Fibroblast of gingiva (primary cell): ENCODE measurements at places on chromosomes 2 and 18.
A peak's percentile ranks its signal among the peaks of the same experiment; 100 is the strongest.

DNA sequence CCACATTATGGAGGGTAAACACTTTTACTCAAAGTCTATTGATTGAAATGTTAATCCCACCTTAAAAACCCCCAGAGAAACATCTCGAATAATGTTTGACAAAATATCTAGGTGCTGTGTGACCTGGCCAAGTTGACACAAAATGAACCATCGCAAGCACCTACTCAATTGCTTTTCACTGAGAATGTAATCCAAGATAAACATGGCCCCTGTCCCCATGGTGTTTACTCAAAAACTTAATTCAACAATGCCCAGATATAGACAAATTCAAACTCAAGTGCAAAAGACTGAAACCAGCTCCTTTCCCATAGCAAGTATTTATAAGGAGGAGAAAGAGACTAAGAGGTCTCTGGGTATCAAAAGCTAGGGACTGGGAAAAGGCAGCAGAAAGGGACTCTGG is 15.0 kb upstream of the ACMSD start:
- DNase-seq, result no peak

DNA sequence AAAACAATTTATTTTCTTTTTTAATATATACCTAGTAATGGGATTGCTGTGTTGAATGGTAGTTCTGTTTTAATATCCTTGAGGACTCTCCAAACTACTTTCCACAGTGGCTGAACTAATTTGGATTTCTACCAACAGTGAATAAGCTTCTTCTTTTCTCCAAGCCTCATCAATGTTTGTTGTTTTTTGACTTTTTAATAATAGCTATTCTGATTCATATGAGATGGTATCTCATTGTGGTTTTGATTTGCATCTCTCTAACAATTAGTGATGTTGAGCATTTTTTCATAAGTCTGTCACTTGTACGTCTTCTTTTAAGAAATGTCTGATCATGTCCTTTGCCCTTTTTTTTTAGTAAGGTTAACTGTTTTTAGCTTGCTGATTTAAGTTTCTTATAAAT is 863.3 kb downstream of the CNTNAP5 start:
- DNase-seq, result no peak

DNA sequence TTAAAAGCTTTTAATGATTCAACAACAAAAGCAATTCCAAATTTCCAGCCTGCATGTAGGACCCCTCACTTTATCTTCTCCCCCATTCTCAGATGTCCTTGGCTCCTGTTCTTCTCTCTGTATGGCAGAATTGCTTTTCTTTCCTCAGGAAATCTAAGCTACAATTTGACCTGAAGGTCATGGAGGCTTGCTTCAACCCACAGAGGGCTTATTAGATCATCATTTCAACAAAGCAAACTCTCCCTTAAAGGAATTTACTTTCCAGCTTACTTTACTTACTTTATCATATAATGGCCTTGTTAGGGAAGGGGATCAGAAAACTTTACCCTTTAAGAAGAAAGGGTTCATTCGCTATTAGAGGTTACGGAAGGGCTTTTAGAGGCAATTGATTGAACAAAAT is 211.5 kb downstream of the RAD51AP2 start:
- DNase-seq, result no peak

GRCh38 chr2:72897785-72898584 is 10.8 kb downstream of the SPR start:
- no peak for DNase-seq

- DNase-seq, result no peak
Measured at GRCh38 chr18:75496151-75496550, 68.6 kb upstream of the SMIM21 start.

DNA sequence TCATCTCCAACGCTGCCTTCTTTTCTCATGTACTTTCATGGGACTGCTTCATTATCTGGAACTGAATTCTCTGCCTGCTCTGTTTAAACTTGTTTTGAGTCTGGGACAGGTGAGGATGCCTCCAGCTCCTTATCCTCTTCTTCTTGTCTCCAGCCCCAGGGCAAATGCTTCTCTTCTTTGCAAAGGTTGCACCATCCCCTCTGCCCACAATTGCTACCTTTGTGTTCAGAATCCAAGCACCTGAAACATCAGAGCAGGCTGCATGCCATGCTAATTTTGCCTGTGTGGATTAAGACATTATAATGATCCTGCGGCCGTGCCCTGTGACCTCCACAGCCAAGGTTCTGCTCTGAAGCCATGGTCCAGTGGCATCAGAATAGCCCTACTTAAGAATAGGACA is 309.5 kb downstream of the EPHA4 start:
- no peak for DNase-seq

DNA sequence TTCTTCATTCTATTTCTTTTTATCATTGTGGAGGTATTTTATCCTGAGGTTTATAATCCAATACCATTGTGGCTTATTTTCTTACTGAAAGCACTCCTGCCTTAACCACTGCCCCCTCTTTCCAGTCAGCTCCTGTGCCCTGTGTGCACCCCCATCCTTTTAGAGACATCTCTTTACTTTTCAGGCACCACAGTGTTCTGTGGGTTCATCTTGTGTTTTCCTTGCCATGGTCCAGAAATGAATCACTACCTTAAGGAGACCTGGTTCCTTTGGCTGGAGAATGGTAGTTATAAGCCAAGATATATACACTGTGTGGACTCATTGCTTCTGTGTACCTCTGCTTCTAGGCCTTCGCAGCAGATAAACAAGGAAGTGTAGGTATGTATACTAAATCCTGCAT is 278.3 kb downstream of the PTGR3 start:
- DNase-seq, result no peak

- DNase-seq, result no peak
Measured at GRCh38 chr2:128793404-128793803, 474.7 kb upstream of the HS6ST1 start.

- peak; percentile 72 for DNase-seq
Measured at GRCh38 chr2:9205963-9206948, at the start of gene ASAP2. TSS of gene ASAP2 (plus strand) at chr2:9206812. CDS start at chr2:9207105, 293 bp downstream.

DNA sequence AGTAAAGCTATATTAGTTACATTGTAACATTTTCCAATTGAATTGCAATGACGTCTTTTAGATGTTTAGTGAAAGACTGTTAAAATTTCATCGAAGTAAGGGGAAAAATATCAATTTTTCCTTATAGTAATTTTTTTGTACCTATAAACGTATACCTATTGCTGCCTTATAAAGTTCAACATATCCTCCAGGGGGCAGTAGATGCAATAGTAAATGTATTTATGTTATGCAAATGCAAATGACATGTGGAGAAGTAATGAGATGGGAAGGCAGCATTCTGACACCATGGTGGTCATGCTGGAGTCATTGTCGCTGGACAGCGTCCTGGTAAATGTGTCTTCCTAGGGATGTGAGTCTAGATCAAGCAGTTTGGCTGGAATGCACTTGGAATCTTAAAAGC is 38.7 kb downstream of the MSTN start:
- DNase-seq, result peak; percentile 32

DNA sequence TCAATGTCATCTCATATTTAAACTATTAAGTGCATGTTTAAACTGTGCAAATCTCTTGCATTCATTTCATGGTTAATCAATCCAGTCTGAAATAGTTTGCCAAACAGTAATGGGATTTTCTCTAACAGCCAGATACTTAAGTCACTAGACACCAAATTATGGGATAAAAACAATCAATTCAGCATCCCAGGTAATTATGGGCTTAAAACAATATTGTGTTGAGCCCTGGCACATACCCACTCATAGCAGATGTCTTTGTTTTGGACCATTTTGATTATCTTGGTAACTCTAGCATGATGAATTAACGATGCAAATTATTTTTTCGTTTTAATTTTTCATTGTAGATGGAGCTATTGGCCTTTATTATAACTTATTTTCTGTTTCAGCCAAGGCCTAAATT is 118.5 kb upstream of the CD302 start:
- DNase-seq, result no peak

DNA sequence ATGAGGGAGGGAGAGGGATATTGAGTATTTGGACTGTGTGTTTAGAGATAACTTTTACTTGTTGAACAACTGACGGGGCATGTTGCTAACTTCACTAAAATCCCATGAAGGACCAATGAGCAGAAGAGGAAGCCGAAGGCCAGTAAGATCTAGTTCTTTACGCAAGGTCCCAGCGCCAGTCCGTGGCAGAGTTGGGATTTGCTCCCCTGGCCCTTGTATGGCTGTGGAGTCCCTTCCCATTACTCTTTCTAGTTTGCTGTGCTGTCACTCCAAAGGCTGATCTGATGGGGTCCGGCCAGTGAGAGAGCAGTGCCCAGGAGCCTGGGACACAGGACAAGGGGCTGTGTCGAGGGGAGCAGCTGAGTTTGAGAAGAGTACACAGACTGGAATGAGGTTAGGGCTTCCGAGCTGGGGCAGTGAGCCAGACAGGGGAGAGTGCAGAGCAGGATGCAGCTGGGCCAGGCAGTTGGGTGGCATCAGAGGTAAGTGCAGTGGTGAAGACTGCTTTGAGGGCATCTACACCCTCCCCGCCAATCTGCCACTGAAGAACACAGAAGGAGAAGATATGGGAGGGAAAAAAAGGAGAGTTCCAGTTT is 692.9 kb upstream of the HS6ST1 start:
- DNase-seq, result no peak

DNA sequence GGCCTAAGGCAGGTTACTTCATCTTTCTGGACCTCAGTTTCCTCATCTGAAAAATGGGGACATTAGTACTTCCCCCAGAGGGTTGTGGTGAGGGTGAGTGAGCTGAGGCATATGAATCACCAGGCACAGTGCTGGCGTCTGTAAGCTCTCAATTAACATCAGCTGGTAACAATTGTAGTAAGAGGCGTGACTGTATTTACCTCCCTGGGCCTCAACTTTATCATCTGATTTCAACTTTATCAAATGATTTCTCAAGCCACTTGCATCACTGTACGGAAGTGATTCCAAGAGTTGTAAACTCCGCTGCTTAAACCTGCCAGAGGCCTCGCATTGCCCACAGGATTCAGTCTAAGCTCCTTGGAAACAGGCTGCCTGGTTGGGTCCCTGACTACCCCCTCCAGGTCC is 53.6 kb upstream of the PKDCC start:
- DNase-seq, result peak; percentile 85

- DNase-seq, result no peak
Measured at GRCh38 chr18:47120428-47120827, 29.9 kb downstream of the HDHD2 start.

- no peak for DNase-seq
Measured at GRCh38 chr2:29400930-29401653, 285.9 kb downstream of the CLIP4 start.

- DNase-seq, result no peak
Measured at GRCh38 chr2:842151-842803, 108.4 kb upstream of the SNTG2 start.
